ENCODE measurements at places on chromosomes 11 and 22. TPM values are rescaled to one million over a fixed set of nuclear protein-coding genes. Genes with fewer than 3 reads are reported as not detected.

GRCh38 chr11:100777736-100778135, 90.6 kb downstream of the ARHGAP42 start:
- H3K4me1 ChIP-seq, result peaks cover 16% of the 10 kb centered on the region
- DNase-seq, result no peak
- no peak overlapping the region for H3K4me3 ChIP-seq
- no peaks in the 10 kb centered on the region for H3K27me3 ChIP-seq

GRCh38 chr11:65266210-65266609, 4.4 kb downstream of the POLA2 start:
- H3K27me3 ChIP-seq, result no peaks in the 10 kb centered on the region
- no peak for DNase-seq
- H3K36me3 ChIP-seq, result peaks cover 5% of the 10 kb centered on the region

DNA sequence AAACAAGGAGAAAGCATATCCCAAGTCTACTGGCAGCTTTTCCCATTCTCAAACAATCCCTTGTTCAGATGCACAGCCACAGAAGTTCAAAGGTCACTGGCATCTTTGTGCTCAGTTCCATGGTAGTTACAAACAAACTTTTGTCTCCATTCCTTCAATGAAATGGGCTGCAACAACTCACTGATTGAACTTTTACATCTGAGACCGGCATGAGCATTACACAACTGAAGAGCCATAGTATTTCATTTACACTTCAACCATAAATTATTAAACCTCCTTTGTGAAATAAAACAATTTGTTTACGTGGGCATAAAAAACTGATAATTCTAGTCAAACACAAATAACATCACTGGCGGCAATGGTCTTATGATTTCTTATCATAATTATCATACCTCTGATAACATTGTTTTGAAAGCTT, 67.8 kb upstream of the ARHGAP32 start:
- peaks cover 25% of the 10 kb centered on the region for H3K4me1 ChIP-seq
- H3K4me3 ChIP-seq, result no peak overlapping the region
- H3K27me3 ChIP-seq, result no peaks in the 10 kb centered on the region
- H3K27ac ChIP-seq, result no peak overlapping the region
- no peak for DNase-seq

GRCh38 chr11:130830566-130830965, 85.7 kb downstream of the SNX19 start:
- no peaks in the 10 kb centered on the region for H3K36me3 ChIP-seq
- H3K4me3 ChIP-seq, result no peak overlapping the region
- no peaks in the 10 kb centered on the region for H3K27me3 ChIP-seq
- DNase-seq, result no peak
- peak overlapping the region; percentile 83 for H3K27ac ChIP-seq

DNA sequence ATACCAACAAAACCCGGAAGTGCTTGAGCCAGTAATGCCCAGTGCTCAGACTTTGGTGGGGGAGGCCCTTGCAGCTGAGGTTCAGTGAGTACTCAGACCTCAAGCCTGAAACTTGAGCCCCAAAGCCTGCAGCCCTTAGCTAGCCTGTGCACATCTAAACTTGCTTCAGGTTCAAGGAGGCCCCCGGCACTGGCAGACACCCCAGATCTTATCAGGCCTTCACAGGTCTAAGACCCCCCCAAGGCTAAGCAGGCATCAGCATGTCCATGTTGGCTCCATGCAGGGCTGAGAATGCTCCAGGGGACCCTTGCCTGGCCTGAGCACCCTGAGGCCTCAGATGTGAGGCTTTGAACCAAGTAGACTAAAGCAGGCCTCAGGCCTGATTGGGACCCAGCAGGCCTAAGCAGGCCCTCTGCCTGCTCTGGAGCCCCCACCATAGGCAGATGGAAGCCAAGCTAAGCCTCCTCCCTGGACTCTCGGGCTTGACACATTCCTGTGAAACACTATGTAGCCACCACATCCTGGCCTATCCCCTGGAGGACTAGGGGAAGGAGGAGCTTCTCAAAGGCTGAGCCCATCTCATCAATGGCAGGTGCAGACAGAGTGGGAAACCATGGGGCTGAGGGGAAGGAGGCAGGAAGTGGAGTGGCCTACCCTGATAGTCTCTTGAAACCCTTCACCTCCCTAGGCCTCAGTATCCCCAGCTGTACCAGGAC, 1.2 kb upstream of the CASTOR1 start:
- no peaks in the 10 kb centered on the region for H3K36me3 ChIP-seq
- H3K27ac ChIP-seq, result peak overlapping the region; percentile 44
- DNase-seq, result no peak
- H3K4me1 ChIP-seq, result peaks cover 25% of the 10 kb centered on the region
- H3K4me3 ChIP-seq, result peak overlapping the region; percentile 48

- no peak overlapping the region for H3K4me3 ChIP-seq
- H3K27ac ChIP-seq, result no peak overlapping the region
- DNase-seq, result no peak
Measured at GRCh38 chr11:69511358-69512055, 30.0 kb downstream of the LINC01488 start.

- H3K4me3 ChIP-seq, result no peak overlapping the region
- H3K4me1 ChIP-seq, result no peaks in the 10 kb centered on the region
- H3K27me3 ChIP-seq, result no peaks in the 10 kb centered on the region
- no peak overlapping the region for H3K27ac ChIP-seq
Measured at GRCh38 chr22:44266796-44267760, 45.7 kb downstream of the SHISAL1 start.

GRCh38 chr22:25347752-25348102, 128.3 kb downstream of the CRYBB2 start:
- H3K27me3 ChIP-seq, result no peaks in the 10 kb centered on the region
- H3K36me3 ChIP-seq, result no peaks in the 10 kb centered on the region
- no peaks in the 10 kb centered on the region for H3K4me1 ChIP-seq
- no peak for DNase-seq

DNA sequence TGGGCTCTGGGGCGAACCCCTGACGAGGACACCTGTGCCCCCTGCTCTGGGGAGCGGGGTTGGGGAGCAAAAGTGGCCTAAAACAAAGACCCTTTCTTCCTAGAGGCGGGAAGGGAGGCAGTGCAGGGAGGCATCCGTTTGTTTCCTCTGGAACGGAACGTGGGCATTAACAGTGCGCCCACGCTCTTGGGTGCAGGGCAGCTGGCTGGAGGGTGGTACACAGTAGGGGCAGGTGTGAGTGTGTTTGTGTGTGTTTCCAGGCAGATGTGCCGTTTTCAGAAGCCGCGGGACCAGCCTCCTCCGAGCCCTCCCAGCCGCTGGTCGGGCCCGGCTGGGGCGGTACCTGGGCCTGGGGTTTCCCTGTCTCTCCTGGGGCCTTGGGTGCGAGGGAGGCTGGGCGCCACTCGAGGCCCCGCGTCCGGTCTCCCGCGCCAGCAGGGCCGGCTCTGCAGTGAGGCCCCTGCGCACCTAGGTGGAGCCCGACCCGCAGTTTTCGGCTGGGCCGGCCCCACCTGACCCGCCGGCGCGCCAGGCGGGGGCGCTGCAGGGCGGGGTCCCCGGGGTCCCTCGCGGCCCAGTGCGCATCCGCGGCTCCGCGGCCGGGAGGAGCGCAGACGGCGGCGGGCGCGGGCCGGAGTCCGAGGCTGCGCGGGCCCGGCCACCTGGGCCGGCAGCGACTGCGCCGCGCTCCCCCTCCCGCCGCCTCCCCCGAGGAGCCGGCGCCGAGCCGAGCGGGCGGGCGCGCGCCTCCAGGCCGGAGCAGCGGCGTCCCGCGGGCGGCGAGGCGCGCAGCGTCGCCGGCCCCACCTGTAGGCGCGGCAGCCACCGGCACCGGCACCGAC, 1252.7 kb downstream of the BRD1 start:
- DNase-seq, result no peak
- no peak overlapping the region for H3K27ac ChIP-seq
- no peak overlapping the region for H3K4me3 ChIP-seq
- H3K4me1 ChIP-seq, result no peaks in the 10 kb centered on the region
- no peaks in the 10 kb centered on the region for H3K36me3 ChIP-seq

DNA sequence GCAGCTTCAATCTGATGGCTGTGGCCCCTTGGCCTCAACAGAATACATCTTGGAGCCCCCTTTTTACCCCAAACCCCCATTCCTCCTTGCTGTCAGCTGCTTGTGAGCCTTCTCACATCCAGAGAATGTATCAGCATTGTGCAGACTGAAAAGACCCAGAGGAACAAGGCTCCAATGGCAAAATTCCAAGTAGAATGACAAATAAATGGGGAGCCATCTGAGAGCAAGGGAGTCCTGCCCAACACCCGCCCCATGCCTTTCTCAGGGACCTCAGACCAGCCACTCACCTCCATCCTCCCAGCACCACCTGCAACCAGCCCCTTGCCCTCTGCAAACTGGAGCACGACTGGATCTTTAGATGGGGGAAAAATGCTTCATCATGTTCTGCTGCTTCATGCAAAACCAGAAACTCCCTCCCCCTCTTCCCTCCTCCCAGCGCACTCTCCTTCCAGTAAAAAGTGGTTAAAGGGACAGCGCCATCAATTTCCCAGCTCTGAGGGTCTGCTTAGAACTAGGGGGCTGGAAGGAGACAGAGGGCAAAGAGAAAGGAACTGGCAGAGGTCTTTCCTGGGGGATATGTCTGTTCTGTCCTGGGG, 2.2 kb upstream of the NEFH start:
- DNase-seq, result no peak
- 0 out of 2 replicates have a peak, but pooled peaks cover 2% of the 10 kb centered on the region for H3K4me1 ChIP-seq
- no peak overlapping the region for H3K27ac ChIP-seq
- H3K27me3 ChIP-seq, result no peaks in the 10 kb centered on the region

- H3K4me1 ChIP-seq, result no peaks in the 10 kb centered on the region
- no peaks in the 10 kb centered on the region for H3K36me3 ChIP-seq
- DNase-seq, result no peak
- no peaks in the 10 kb centered on the region for H3K27me3 ChIP-seq
- no peak overlapping the region for H3K4me3 ChIP-seq
Measured at GRCh38 chr11:44267750-44268613, 42.0 kb downstream of the ALX4 start.

- no peaks in the 10 kb centered on the region for H3K36me3 ChIP-seq
- H3K27me3 ChIP-seq, result no peaks in the 10 kb centered on the region
- H3K27ac ChIP-seq, result peak within 1 kb of the TSS; percentile 74
- no peak for DNase-seq
Measured at GRCh38 chr22:23180301-23180892, at the start of gene BCR. Gene BCR (plus strand): TSS chr22:23180509. CDS start chr22:23180961, 452 bp downstream.

FTH1 gene
- total RNA-seq, result 2,322 TPM

ANAPC15 gene
- total RNA-seq, result 78.2 TPM

TUBA8 gene
- total RNA-seq, result 1.3 TPM

CLTCL1 gene
- 11.9 TPM for total RNA-seq

OTOG gene
- not detected for total RNA-seq

SCN4B gene
- total RNA-seq, result 0.33 TPM
